Activated CD4-positive, alpha-beta T cell treated with anti-CD3 and anti-CD28 coated beads, Interleukin-2, amount 10 ng/mL, durations not matched to agents 7 days and 5 days (primary cell): ENCODE measurements at places on chromosomes 16 and 17.

- DNase-seq = no peak
Measured at GRCh38 chr17:37756051-37756450, 11.2 kb upstream of the HNF1B start.

DNA sequence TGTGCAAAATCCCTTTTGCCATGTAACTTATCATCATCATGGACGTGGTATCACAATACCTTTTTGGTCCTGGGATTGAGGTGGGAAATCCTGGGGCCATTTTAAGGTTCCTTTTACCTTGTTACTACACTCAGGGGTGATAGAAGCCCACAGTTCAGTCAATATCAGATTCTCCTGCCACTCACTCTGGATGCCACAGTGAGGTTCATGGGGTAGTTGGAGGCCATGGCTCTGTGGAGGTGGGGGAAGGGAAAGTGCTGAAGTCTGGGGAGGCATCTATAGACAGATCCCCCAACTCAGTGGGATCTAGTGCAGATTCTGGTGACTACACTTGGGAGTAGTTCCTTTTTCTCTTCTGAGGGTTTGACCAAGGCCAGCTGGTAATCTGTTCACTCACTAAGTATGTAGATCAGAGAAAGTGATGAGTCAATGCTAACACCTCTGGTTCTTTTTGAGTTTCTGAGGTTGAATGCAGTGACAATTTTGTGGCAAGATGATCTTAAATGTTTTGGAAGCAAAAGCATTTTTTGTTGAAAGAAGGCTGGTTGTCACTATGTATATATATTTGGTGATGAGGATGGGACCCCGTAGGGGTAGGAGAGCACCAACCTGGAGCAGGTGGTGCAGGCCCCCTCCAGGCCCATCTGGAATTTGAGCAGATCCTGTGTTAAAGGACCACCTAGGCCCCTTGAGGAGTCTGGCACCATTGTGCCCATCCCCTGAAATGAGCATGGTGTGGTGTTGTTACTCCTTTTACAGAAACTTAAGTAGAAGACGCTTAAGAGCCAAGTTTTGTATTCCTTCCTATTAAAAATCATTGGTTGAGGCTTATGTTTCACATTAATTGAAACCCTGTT lies 18.8 kb upstream of the IRF8 start:
- no peak for DNase-seq

DNA sequence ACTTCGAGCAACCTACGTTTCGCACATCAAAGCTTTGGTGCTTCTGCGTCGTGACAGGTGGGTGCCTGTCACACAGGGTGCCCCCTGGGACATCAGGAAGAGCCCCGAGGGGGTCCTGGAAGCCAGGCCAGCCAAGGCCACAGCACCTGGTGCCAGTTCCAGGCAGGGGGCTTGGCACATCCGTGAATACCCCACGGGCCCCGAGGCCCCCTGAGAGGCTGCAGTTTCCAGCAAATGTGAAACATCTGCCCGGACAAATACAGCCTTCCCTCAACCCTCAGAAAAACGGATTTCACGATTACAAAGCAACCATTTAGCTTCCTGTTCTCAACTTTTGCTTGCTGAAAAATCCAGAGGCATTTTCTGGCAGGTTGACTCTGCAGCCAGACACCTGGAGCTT lies 109.3 kb upstream of the METRNL start:
- DNase-seq = peak; percentile 5

DNA sequence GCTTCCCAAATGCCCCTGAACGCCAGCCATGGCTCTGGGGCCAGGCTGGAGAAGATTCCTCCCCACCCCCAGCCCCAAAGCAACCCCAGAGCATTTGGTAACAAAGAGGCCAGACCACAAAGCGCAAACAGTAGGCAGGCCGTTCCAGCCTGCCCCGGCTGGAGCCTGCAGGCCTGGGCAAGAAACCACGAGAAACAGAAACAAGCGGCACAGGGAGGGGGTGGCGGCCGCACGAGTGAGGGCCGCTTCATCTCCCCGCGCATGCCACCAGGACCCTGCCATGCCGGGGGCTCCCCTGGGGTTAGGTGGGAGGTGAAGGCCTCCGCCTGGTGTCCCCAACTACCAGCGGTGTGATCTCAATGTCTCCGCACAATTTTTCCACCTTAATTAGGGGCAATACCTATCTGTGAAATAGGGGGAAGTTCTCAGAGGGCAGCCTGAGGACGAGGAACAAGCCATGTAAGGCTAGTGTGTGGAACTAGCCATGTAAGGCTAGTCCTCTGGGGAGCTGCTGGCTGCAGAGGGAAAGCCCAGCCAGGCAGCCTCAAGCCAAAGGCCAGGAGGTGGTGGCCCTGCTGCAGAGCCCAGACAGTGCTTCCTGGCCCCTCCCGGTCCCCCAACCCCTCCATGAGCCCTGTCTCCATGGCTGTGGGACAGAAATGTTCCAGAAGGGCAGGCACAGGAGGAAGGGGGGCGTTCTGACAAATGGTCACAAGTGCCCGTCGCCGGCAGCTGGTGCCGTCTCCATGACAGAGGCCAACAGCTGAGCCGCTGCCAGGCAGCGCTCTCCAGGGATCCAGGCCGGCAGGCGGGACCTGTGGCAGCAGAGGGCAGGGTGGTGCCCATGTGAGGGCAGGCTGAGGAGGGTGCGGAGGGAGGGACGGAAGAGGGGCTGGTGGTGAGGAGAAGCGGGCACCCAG lies 14.5 kb upstream of the MTSS2 start:
- no peak for DNase-seq
